ENCODE measurements at places on chromosomes 1 and 21.

GRCh38 chr1:182784556-182785171, 4.9 kb upstream of the NPL start:
- no peak for DNase-seq

DNA sequence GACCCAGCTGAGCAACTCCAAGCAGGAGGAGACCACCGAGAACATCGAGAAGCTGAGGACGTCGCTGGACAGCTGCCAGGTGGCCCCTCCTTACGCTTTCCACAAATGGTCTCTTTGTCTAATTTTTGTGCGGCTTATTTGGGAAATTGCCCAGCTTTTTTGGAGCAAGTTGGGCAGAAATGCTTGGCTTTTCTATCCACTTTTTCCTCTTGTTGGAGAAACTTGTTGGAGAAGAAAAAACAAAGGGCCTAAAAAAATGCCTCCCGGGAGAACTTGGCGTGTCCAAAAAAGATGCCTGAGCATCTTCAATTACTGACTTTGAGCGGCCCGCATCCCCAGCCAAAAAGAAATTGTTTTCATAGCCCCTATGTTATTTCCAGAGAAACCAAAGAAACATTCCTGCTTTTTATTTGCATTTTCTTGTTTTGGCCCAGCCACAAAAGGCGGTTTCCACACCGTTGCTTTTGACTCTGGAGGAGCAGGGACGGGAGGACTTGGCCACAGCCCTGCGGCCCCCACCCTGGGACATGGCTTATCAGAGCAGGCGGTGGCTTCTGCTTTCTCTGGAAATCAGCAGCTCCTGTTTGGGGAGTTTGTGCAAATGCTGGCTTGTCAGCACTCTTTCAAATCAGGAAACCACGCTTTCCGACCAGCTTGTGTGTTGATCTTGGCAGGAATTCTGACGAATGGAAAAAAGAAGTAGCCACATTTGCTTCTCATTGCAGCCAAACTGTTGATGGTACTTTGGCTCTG, 81.2 kb upstream of the EFHD2 start:
- no peak for DNase-seq

DNA sequence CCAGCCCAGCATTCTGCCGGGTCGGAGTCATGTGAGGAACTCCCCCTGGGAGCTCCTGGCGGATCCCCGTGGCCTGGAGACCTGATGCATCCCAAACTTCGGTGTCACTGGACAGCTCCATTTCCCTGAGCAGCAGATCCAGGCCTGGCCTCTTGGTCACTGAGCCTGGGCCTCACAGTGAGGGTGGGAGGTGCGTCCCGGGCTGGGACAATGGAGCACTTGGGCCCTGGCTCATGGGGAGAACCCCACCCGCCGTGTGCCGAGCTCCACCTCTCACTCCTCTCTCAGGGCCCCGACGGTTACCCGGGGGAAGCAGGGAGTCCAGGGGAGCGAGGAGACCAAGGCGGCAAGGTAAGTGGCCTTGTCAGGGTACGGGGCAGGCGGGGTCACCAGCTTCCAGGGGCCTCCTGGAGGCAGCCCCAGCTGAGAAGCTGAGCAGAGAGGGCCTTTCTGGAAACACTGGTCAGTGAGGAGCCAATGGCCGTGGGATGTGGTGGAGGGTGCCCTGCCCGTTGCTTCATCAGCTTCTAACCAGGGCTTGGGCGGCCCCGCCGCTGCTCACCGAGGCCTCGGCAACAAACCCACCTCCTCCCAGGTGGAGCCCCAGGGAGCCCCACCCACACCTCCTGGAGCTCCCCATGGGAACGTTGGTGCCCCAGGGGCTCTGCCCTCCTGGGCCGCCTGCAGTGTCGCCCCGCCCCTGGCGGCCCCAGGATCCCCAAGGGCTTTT, 19.8 kb downstream of the COL6A2 start:
- DNase-seq, result no peak

DNA sequence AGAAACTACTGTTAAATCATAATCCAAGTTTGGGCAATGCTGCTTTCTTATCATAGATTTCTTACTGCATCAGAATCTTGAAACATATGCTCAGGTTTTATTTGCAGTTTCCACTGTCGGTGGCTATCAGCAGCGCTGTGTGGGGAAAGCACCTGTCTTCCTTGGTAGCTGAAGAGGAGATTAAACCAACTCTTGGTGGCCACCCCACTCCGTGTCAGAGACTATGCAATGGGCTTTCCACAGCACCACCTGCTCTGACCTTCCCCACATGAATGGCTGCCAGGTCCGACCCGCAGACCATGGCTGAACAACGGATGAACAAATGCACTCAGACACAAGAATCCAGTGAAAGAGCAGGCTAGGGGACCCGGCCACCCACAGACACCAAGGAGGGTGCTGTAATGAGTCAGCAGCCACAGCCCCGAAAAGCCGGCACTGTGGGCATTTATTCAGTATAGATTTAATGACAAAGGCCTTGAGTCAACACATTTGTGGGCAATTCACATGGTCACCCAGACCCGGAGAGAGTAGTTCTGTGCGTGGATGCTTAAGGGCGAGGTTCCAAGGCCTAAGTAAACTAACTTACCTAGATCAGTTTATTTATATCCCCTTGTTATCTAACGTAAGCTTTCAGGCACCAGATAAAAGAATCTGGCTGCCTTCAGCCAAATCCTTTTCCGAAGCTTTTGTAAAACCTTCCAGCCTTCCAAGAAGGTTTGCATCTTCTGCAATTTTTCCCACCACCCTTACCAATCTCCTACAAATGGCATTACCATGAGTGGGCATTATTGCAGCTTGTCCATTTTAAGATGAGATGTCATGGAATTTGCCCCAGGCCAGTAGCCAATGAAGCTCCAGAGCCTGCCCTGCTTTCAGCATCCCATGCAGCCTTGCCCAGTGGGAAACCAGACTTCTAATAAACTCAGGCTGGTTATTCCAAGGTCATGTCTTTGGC, 82.7 kb downstream of the HLCS start:
- no peak for DNase-seq

- no peak for DNase-seq
Measured at GRCh38 chr1:173920861-173921260, 3.7 kb upstream of the SERPINC1 start.
